Activated CD4-positive, CD25-positive, alpha-beta regulatory T cell treated with anti-CD3 and anti-CD28 coated beads, Interleukin-2, amount 50 U/mL, for 16 hours (primary cell): ENCODE measurements at places on chromosomes 2 and 18.

- DNase-seq, result no peak
Measured at GRCh38 chr2:97991081-97991856, 4.5 kb downstream of the TMEM131 start.

- DNase-seq, result no peak
Measured at GRCh38 chr2:156480376-156480775, 44.2 kb downstream of the GPD2 start.

GRCh38 chr2:235325151-235325550 is 168.7 kb upstream of the AGAP1 start:
- DNase-seq, result no peak

- DNase-seq, result no peak
Measured at GRCh38 chr2:160751021-160751420, 257.4 kb upstream of the RBMS1 start.

- DNase-seq, result no peak
Measured at GRCh38 chr2:101704816-101705578, 7.5 kb downstream of the MAP4K4 start.

GRCh38 chr2:30686000-30686399 is 121.2 kb downstream of the CAPN13 start:
- no peak for DNase-seq

- no peak for DNase-seq
Measured at GRCh38 chr2:198546122-198546521, 741.7 kb downstream of the PLCL1 start.

GRCh38 chr2:61785583-61785982 is 68.3 kb downstream of the FAM161A start:
- no peak for DNase-seq

GRCh38 chr18:57243624-57244179 is 96.8 kb downstream of the BOD1L2 start:
- no peak for DNase-seq

- DNase-seq, result no peak
Measured at GRCh38 chr2:138018866-138019688, 54.8 kb downstream of the HNMT start.

GRCh38 chr2:14975381-14975780 is 342.9 kb downstream of the LRATD1 start:
- DNase-seq, result no peak
